Activated naive CD4-positive, alpha-beta T cell treated with anti-CD3 and anti-CD28 coated beads for 36 hours (primary cell): ENCODE measurements at places on chromosomes 2 and 18. TPM values are rescaled to one million over a fixed set of nuclear protein-coding genes. Genes with fewer than 3 reads are reported as not detected.
A peak's percentile ranks its signal among the peaks of the same experiment; 100 is the strongest.

The SCYGR8 gene
- not detected for total RNA-seq

- no peaks in the 10 kb centered on the region for H3K36me3 ChIP-seq
- H3K27ac ChIP-seq = no peak overlapping the region
- no peak overlapping the region for H3K4me3 ChIP-seq
- DNase-seq = no peak
- peaks cover 6% of the 10 kb centered on the region for H3K27me3 ChIP-seq
These were observed 229.4 kb downstream of the ZNF516 start for GRCh38 chr18:76265497-76266235.

GRCh38 chr2:145043399-145043834 is 523.5 kb upstream of the ZEB2 start:
- H3K36me3 ChIP-seq = no peaks in the 10 kb centered on the region
- no peaks in the 10 kb centered on the region for H3K27me3 ChIP-seq
- no peak for DNase-seq
- no peak overlapping the region for H3K4me3 ChIP-seq
- no peaks in the 10 kb centered on the region for H3K4me1 ChIP-seq
- H3K27ac ChIP-seq = no peak overlapping the region

GRCh38 chr2:160141912-160142311 is 58.2 kb downstream of the ITGB6 start:
- H3K4me3 ChIP-seq = no peak overlapping the region
- no peak for DNase-seq
- H3K27me3 ChIP-seq = peaks cover 4% of the 10 kb centered on the region
- no peak overlapping the region for H3K27ac ChIP-seq

GRCh38 chr2:1072250-1072649 is 121.6 kb downstream of the SNTG2 start:
- no peak for DNase-seq
- no peaks in the 10 kb centered on the region for H3K36me3 ChIP-seq

GRCh38 chr2:172693037-172693436 is 42.6 kb upstream of the RAPGEF4 start:
- no peaks in the 10 kb centered on the region for H3K27me3 ChIP-seq
- no peaks in the 10 kb centered on the region for H3K36me3 ChIP-seq
- DNase-seq = peak; percentile 76
- no peak overlapping the region for H3K4me3 ChIP-seq

DNA sequence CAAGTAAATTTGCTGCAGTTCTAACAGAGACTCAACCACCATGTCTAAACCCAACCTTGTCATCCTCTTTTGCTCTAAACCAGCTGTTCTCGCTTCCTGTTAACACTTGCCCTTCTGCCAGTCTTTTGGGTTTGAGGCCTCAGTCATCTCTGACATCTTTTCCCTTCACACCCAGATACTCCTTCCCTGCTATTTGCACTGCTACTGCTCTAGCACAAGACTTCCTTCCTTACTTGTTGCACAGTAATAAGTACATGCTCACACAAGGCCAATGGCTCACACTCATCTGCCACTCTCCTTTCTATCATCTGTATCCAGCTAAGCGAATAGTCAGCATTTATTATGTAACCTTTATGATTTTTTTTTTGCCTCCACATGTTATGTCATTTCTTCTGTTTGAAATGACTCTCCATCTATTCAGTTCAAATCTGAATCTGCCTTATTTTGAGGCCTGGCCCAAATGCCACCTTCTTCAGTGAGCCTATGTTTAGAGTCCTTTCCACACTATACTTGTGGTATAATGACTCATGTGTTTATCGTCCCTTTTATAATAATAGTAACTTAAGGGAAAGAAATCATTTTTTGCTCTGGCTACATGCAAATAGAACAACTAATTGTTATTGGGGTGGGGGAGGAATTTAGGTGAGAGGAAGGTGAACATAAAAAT is 22.5 kb upstream of the CDKL4 start:
- peak overlapping the region; percentile 13 for H3K27ac ChIP-seq
- H3K4me1 ChIP-seq = peaks cover 21% of the 10 kb centered on the region
- no peaks in the 10 kb centered on the region for H3K27me3 ChIP-seq
- no peak overlapping the region for H3K4me3 ChIP-seq
- DNase-seq = peak; percentile 39

DNA sequence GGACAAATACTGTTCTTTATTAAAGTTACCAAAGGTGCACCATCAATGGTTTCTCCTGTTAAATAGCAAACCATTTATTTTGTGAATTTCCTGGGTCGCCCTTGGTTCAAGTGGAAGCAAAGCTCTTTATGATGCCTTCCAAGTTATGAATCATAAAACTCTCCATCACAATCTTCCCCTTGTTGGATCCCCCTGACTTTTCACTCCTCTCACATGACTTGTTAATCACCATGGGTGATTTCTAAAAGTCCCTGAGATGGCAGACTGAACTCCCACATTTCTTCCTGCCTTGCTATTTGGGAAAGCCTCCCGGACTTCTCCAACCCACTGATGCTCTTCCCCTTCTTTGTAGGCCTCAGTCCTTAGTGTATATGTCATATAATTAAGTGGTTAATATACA is 176.0 kb downstream of the THADA start:
- H3K27ac ChIP-seq = no peak overlapping the region
- peaks cover 23% of the 10 kb centered on the region for H3K36me3 ChIP-seq
- H3K27me3 ChIP-seq = no peaks in the 10 kb centered on the region
- DNase-seq = no peak
- H3K4me1 ChIP-seq = peaks cover 14% of the 10 kb centered on the region

GRCh38 chr2:80748592-80748991 is 444.0 kb upstream of the LRRTM1 start:
- H3K27me3 ChIP-seq = no peaks in the 10 kb centered on the region
- H3K36me3 ChIP-seq = no peaks in the 10 kb centered on the region
- no peak overlapping the region for H3K27ac ChIP-seq
- DNase-seq = no peak
- H3K4me3 ChIP-seq = no peak overlapping the region

DNA sequence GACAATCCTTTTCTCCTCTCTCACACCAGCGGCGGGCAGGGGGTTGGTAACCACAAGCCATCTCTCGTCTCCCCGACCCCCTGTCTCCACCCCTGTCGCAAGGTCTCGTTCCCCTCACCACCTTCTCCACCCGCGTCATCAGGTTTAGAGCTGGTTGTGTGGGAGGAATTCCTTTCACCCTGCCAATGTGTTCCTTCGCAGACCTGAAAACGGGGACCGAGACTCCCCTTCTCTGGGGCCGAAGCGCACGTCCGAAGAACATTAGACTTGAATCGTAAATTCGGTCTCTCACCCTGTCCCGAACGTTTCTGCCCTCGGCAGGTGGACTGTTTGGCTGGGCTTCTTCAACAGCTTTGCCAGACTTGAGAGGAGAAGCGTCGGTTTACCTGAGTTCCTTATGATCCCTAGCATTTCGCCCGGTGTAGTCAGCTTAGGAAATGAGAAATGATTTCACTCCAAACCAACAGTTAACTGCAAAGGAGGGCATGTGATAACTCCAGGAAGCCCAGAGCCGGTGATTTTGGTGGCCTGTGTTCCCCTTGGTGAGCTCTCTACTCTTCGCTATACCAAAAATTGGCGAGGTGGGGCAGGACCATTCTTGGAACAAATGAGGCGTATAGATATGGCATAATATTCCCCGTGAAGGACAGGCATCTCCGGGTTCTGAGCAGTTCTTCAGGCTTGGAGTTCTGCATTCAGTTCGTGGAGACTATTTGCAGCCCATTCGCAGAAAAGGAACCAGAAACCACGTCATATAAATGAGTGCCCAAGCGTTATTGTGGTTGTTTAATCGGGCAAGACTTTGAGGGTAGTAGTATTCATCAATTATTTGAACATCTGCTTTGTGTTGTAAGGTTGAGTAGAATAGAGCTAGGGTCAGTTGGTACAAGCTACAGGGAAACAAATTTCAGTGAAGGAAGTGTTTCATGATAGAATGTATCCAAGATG is 694 bp downstream of the CFAP36 start:
- DNase-seq = peak; percentile 45
- peaks cover 18% of the 10 kb centered on the region for H3K36me3 ChIP-seq
- H3K27ac ChIP-seq = peak overlapping the region; percentile 96
- H3K4me1 ChIP-seq = peaks cover 14% of the 10 kb centered on the region
- peak overlapping the region; percentile 99 for H3K4me3 ChIP-seq
- H3K27me3 ChIP-seq = no peaks in the 10 kb centered on the region

DNA sequence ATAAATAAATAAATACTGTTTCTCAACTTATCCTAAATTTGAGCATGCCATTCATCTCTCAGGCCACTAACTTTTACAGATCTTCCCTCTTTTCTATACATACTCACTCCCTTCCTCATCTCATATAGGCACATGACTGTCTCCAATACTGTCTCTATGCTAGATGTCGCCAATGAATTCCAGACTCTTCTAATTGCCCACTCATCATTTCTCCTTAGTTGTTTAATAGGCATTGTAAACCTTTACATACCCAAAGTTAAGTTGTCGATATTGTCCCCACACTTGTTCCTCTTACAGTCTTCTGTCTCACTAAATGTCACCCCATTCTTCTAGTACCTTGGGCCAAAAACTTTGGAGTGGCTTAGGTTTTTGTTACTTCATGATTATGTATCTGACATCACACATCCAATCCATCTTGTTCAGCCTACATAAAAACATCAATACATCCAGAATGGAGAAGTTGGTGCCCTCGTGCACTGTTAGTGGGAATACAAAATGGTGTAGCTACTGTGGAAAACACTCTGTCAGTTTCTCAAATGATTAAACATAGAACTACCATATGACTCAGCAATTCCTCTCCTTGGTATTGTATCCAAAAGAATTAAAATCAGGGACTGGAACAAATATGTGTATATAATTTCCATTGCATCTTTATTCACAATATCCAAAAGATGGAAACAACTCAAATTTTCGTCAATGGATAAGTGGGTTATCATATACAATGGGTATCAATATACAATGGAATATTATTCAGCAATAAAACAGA is 935.1 kb downstream of the SLC4A3 start:
- no peak overlapping the region for H3K4me3 ChIP-seq
- no peaks in the 10 kb centered on the region for H3K4me1 ChIP-seq
- H3K27me3 ChIP-seq = no peaks in the 10 kb centered on the region
- no peak overlapping the region for H3K27ac ChIP-seq
- no peak for DNase-seq
- no peaks in the 10 kb centered on the region for H3K36me3 ChIP-seq

GRCh38 chr2:224377751-224378700 is 23.9 kb downstream of the FAM124B start:
- no peaks in the 10 kb centered on the region for H3K27me3 ChIP-seq
- H3K27ac ChIP-seq = no peak overlapping the region
- H3K4me1 ChIP-seq = no peaks in the 10 kb centered on the region
- no peak for DNase-seq
